T-helper 2 cell (primary cell): ENCODE measurements at places on chromosomes 5 and 9.

GRCh38 chr5:15718421-15719179 lies 218.6 kb downstream of the FBXL7 start:
- DNase-seq = no peak

DNA sequence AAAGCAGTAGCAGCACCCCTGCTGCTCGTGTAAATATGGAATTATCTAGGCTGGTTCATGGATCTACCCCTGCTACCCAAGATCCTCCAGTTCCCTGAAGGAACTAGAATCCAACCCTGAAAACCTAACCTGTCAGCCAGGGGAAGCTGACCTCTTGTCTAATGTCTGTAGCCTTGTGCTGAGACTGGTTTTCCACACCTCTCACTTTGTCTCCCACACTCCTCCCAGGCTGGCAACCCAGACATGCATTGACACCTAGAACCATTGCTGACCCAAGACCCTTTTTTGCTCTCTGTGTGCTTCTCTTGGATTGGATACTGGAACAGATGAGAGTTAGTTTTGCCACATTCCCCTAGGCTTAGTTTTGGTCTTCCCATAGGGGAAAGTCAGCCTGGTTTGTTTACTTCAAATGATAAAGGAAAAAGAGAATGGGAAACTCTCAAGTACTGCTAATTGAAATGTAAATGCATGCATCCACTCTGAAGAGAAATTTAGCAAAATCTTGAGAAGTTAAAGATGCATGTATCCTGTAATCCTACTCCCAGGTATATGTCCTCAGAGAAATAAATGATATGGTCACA lies 36.6 kb upstream of the NR4A3 start:
- DNase-seq = no peak

DNA sequence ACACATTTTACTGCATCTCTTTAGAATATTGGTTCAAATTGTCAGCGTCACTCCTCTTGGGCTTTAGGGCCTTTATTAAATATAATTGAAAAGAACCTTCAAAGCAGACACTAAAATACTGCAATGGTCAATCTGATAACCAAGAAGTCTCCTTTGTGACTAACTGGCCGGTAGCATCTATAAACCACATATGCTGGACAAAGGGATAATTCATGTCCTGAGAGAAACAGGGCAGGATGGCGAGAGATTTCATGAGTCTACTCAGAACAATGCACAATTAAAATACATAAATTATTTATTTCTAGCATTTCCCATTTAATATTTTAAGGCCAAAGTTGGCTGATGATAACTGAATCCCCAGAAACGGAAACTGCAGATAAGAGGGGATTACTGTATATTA lies 1083.4 kb upstream of the CDH18 start:
- no peak for DNase-seq

DNA sequence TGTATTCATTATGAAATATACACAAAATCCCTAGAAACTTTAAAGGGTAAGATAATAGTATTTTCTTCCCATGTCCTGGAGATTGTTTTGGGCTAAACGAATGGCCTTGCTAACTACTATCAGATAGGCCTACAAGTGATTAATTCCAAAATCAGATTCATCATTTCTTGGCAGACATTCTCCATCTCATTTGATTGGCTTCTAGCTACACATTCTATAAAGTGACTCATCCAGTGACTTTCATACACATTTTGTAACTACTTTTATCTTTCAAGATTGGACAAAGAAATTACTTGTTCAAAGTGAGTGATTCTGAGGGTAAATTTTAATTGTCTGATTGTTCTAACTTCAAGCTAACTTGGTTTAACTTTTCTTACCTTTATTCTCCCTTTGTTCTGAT lies 93.3 kb downstream of the RAPGEF6 start:
- no peak for DNase-seq

GRCh38 chr5:90601468-90601867 lies 42.9 kb downstream of the ADGRV1 start:
- no peak for DNase-seq

DNA sequence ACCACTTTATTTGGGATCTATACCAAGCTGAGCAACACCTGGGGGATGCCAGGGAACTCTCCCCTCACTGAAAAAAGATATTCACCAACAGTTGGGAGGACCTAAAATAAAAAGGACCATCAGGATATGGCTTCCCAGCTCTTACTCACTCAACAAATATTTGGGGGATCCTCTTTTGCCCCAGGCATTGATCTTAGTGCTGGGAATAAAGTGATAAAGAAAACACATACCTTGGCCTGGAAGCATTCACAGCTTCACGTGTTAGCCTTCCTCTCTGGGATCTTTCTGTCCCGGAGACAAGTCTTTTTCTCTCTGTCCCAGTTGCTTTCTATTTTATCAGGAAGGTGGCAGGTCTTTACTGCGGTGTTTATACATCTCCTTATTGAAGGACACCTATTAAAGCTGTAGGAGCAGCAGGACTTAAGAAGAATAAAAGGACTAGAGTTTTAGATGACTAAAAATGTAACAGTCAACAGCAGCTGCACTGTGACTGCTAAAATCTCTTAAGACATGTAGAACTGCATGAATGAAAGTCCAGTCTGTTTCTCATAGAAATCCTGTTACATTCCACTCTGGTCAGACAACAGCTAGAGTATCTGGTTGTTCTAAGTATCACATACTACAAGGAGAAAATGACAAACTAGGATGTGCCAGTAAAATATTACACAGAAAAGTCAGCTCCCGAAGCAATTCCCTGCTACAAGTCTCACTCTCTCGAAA lies 90.0 kb upstream of the ITGA2 start:
- DNase-seq = no peak

DNA sequence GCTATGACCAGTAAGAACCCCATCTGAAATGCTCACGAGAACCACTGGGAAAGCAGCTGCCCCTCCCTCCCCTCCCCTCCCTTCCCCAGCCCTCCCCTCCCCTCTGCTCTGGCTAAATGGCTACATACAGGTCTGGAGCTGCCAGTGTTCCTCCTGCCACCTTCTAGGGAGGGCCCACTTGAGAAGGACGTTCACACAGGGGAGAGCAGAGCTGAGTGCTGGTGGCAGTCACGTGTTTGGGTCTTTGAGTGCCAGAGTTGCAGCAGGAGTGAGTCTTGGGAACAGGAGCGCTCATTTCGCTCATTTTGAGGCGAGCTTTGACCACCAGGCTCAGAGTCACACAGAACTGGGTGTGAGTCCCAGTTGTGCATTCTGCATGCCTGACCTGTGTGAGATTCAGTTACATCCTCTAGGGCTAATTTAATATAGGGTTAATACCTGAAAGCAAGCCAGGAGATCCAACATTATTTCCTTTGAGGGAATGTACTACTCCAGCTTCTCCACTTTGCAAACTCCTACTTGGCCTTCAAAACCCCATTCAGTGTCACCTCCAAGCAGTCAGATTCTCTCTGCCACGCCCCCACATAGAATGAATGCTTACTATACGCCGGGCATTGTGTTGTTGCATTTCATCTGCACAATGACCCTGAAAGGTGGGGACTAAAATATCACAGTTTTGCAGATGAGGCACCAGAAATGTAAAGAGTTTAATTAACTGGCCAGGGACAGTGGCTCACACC lies 25.1 kb downstream of the CPLX2 start:
- DNase-seq = no peak
